ENCODE measurements at places on chromosomes 3 and 15.

DNA sequence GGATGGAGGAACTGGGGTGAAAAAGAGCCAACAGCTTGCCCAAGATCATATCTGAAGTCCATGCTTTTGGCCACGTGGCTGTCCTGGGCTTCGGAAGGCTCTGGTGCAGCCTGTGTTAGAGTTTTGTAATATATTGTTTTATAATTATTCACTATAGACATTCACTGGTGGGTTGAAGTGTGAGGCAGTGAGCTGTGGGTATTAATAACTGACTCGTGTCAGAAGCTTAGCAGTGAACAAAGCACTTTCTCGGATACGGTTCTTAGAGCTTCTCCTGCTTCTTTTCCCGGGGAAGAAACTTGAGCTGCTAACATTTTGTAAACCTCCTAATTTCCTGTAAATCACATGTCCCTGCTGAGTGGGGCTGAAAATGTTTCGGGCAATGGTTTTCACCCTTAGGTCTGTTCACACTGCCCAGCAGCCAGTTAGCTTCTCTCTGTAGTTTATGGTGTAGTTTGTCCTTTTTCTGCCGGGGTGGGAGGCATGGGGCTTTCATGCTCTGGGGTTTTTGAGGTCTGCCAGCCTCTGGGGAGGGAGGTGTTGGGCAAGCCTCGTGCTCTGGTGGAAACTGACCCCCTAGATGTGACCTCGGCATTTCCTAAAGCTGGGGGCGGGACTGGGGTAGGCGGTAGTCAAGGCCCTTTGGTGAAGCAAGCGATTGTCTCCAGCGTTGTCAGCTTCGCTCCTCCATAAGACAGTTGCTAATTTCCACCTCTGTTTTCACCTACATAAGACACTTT is 1.7 kb downstream of the MRAS start:
- no peak for DNase-seq

DNA sequence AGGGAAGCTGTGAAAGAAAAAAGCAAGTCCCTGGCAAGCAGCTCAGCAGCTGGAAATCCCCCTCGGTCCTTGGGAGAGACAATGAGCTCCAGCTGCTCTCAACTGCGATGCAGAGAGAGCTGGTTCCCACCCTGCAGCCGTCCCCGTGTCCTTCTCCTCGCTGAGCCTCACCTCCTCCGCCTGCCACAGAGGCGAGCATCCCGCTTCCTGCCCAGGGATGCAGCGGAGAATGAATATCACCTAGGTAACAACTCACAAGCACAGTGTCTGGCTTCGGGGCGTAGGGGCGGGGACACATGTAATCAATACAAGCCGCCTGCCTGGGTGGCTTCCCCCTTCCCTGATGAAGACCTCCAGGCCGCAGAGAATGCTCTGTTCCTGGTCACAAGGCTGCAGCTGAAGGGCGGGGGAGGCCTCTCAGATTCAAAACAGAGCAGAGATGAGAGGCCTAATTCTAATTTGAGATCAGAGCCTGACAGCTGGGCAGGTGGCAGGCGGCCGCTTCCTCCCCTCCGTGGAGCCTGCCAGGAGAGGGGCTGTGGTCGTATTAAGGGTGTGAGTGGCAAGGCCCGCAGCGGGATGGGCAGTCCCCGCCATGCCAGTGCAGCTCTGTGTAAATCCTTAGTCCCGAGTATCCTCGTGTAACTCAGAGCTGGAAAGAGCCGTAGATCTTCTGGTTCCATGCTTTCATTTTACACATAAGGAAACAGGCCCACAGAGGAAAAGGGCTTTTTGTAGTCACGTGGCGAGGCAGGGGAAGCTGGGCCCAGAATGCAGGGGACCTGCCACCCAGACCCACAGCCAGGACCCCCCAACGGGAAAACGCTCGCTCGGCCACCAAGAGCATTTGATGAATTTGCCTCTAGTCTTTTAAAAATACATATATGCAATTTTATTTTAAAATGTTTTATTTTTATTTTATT is 24.3 kb downstream of the ZDHHC19 start:
- peak; percentile 72 for DNase-seq

- DNase-seq: no peak
Observed at GRCh38 chr3:30984855-30985749, 90.6 kb upstream of the GADL1 start.

DNA sequence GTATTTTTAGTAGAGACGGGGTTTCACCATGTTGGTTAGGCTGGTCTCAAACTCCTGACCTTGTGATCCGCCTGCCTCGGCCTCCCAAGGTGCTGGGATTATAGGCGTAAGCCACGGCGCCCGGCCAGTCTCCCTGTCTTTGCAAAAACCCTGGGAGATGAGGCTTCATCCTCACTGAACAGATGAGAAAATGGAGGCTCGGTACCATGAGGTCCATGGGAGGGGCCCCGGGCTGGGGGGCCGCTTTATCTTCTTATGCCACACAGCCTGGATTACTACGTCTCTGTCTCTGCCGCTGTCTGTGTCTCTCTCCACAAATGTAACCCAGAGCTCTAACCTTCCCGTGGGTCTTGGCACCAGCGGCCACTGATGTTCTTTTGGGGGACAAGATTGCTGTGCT is 39.1 kb downstream of the ABTB1 start:
- no peak for DNase-seq

DNA sequence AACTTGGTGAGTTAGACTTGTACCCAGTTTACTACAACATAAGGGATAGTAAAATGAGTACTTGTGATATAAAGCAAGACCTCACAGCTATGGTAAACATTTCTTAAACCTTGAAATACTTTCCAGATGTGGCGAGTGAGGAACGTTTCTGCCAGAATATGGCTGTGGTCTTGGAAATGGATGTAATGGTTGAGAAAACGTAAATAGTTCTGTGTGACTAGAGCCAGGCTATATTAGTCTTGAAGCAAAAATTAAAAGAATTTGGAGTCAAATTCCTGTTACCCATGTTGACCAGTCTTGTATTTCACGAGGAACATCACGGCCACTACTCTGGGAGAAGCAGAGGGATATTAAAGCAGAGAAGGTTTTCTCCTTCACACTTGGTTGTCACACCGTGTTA is 15.3 kb downstream of the OR4F15 start:
- no peak for DNase-seq

DNA sequence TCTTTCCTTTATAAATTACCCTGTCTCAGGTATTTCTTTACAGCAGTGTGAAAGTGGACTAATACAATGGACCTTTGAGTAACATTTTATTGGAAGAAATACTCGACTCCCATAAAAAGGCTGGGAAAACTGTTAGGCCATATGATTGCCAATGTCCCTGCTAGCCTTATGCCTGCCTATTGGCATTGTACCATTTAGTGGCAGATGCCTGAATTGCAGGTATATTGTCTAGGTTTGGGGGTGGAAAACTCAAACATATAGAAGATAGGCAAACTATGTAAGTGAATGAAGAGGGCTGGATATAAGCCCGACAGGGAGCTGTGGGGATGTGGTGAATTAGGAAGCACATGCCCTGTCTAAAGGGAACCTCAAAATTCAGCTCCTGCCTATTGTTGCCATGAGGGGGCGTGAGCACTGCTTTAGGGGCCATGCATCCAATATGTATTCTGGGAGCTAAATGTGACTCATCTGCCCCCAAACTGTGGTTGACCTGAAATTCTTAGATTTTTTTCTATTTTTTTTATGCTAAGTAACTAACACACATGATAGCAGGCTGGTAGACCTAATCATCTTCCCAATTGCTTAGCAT is 65.2 kb upstream of the TRA2B start:
- DNase-seq: peak; percentile 53

- DNase-seq: peak; percentile 35
Observed at GRCh38 chr3:128294999-128295468, 141.8 kb downstream of the EEFSEC start.

- no peak for DNase-seq
Observed at GRCh38 chr3:7381741-7382140, 520.8 kb downstream of the GRM7 start.

DNA sequence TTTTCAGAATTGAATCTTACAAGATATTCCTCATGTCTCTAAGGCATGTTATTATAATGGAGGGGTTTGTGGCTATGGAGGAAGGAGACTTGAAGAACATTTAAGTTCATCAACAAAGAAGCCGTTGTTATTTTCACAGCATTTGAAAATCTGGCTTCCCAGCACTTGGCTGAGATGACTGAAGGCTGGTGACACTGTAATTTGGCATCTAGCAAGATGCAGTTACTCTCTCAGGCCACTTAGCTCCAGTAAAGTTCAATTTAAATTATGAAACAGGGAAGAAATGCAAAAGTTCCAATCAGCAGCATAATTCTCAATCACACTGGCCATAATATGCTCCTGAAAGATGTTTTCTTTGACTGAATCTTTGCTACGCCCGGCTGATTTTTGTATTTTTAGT is 139.4 kb upstream of the NUDT16 start:
- DNase-seq: no peak

DNA sequence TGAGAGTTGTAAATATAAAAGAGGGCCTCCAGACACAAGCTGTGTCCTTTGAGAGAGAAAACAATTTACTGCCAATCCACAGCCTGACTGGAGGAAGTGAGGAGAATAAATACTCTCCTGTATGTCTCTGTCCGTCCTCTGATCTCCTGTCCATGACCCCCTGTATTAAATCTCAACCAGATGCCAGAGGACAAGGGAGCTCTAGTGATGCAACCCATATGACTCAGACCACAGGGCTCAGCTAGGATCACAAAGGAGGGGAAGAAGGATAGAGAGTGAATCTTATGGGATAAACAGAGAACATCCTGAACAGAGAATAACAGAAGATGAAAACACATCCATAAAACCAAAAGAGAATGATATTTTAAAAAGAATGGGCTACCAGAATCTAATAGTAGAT is 482.6 kb downstream of the PLOD2 start:
- DNase-seq: no peak

DNA sequence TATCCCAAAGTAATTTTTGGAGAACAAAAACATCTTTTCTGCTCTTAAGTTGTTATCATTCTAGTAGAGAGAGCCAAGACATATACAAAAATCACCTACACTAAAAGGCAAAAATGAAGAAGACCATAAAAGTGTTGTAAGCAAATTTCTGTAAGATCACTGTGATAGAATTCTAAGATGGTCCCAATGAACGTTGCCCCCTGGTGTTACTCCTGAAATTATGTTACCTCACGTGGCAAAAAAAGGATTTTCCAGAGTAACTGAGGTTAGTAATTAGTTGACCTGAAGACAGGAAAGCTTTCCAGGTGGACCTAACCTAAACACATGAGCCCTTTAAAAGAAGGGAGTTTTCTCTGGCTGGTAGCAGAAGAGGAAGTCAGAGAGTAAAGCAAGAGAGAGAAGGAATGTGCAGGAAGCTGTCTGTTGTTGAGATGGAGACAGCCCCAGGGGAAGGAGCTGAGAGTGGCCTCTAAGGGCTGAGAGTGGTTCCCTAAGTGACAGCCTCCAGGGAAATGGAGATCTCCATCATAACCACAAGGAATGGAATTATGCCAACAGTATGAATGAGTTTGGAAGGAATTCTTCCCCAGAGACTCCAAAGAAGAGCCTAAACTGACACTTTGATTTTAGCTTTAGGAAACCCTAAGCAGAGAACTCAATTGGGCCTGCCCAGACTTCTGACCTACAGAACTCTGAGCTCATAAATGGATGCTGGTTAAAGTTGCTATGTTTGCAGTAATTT is 205.9 kb downstream of the CD47 start:
- no peak for DNase-seq

DNA sequence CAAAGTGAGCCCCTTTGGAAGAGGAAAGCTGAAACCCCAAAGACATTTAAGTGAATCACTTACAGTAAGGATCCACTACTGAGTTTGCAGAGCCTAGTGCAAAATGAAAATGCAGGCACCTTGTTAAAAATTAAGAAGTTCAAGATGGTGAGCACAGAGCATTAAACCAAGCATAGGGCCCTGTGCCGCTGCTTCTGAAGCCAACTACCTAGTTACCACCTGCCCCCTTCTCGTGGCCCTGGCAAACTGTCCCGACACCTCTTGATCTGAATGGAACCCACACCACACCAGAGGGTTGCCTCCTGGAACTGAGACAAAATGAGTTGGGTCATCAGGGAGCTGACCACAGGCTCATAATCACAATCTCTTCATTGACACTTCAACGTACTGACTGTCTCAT is 25.6 kb downstream of the LRRC2 start:
- DNase-seq: no peak

GRCh38 chr15:41927536-41927935 is 33.7 kb upstream of the SPTBN5 start:
- no peak for DNase-seq

DNA sequence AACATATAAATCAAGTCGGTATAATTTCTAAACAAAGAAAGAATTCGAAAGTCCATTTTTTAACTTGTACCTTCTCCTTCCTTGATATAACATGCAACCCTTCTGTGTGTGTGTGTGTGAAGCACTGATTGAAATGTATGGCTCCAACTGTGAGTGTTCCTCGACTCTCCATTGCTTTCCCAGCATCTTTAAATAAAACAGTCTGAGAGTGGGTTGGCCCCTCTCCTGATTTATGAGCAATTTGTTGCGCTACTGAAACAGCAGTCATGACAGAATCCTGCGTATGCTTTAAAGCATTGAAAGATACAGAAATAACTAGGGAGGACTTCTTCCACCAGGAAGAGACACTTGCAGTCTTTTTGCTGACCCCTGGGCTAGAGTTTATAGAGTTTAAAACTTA is 340.0 kb upstream of the SATB1 start:
- DNase-seq: no peak

DNA sequence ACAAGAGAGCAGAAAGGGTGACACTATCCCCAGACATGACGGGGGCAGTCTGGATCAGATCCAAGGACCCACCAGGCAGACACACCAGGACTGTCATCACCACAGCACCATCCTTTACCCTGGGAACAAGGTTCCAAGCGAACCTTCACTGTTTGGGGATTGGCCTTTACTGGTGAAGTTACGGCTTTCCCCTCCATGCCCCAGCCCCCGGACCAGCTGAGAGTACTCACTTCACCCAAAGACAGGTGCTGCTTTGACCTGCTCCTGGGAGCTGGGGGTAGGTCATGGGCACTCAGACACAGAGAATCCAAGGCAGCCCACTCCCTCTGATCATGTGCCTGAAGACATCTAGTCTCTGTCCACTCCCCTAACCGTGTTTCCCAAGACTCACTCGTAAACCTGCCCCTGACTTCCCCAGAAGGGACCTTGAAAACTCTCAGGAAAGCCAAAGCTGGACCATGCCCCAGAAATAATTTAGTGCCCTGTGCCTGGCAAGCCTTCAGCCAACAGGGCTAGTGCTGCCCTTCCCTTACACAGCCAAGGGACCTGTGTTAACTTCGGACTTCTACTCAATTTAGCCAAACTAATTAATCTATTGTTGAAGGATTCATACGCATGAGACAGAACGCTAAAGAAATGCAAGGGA is 2.8 kb downstream of the RRP9 start:
- no peak for DNase-seq

GRCh38 chr15:99953886-99954285 is 220.6 kb upstream of the LYSMD4 start:
- no peak for DNase-seq

DNA sequence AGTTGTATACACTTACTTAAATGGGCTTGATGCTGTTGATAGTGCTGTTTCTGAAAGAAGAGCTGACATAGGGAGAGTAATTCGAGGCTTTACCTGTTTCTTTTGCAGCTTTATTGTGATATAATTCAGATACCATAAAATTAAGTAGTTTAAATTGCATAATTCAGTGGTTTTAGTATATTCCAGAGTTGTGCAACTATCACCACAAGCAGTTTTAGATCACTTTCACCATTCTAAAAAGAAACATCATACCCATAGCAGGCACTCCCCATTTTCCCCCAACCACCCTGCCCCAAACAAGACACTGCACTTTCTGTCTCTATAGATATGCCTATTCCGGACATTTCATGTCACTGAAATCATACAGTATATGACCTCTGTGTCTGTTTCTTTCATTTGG is 98.5 kb downstream of the MTHFS start:
- DNase-seq: no peak
